Aorta (tissue), 5 donors: ENCODE measurements at places on chromosomes 12 and 14. TPM values are rescaled to one million over a fixed set of nuclear protein-coding genes. Genes with fewer than 3 reads are reported as not detected.

DNA sequence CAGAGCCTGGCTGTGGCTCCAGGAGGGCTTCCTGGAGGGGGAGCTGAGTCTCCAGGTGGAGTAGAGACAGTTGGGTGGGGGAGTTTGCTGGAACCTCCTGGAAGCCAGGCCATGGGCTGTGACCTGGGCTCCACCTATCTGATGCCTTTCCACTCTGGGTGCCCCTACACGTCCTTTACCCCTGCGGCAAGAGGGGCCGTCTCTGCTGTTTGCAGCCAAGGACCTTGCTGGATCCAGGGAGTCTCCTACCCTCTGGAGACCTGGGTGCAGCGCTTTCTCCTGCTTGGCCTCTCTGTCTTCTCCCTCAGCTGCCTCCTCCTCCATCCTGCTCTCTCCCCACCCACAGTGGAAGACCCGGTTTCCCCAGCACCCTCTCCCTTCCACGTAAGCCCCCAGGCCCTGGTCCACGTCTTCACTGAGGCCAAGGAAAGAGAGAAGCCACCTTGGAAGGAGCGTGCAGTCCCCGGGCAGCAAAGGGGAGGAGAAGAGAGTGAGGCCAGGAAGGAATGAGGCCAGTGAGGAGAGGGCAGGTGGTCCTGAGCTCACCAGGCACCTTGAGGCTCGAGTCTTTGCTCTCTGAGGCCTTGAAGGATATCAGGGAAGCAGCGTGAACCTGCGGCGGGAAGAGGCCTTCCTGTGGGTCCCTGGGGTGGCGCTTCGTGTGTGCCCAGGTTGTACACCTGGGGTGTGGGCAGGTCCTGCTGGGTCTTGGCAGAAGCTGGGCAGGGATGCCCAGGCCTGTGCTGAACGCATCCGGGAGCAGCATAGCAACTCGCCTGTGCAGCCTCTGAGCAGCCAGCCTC lies 294.3 kb upstream of the RTL1 start:
- DNase-seq, result peak; percentile 69

GRCh38 chr12:125143491-125143890 lies 78.3 kb downstream of the AACS start:
- DNase-seq, result peak; percentile 80

DNA sequence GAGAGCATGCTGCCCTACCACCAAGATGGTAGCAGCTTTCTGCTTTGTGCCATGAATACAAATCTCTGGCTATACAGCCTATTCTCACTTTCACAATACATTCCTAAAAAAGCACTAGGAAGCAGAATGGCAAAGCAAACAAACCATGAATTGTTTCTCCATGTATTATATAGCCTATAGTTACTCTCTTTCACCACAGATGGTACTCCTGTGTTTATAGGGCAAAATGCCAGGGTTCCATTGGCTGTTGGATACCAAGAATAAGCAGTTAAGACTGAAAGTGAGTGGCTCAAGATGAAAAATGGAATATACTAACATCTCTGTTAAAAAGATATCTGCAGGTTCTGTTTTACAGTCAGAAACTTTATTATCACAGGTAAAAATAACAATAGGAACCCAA lies 11.1 kb downstream of the ARF3 start:
- no peak for DNase-seq

MANSC4 gene
- not detected for total RNA-seq
